ENCODE measurements at places on chromosomes 2 and 18.
A peak's percentile ranks its signal among the peaks of the same experiment; 100 is the strongest.

- DNase-seq, result no peak
Measured at GRCh38 chr2:118078734-118079133, 9.5 kb upstream of the INSIG2 start.

- DNase-seq, result no peak
Measured at GRCh38 chr2:121075006-121075551, 209.9 kb downstream of the TFCP2L1 start.

- no peak for DNase-seq
Measured at GRCh38 chr2:235804676-235805075, 310.8 kb downstream of the AGAP1 start.

DNA sequence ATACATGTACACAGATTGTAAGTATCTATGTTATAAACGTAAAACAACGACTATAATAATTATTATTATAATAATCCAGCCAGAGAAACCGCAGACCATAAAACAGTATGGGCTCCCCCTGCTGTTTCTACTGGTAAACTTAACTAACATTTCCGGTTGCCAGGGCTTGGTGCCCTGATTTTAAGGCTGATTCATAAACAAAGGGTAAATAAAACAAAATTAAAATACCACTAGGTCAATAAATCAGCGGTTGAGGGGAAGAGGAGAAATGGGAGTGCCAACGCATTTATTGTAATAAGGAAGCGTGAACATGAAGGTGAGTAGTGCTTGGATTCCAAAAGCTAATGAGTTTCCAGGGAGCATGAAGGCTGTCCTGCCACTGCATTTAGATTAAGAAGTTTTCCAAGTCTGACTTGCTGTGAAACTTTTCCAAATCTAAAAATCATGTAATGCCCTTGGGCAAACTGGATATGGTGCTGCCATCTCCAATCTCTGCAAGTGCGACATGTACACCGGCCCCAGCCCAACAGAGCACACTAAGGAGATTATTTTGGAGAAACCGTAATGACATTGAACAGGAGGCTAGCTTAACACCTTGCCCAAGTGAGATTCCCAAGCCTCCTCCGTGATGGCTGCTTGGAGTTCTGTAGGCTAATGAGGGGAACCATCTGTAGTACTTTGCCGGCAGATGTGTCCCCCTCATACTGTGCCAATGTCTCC is 50.7 kb upstream of the HNRNPA3 start:
- DNase-seq, result no peak

GRCh38 chr18:46546111-46546640 is 110.8 kb downstream of the LOXHD1 start:
- DNase-seq, result no peak

DNA sequence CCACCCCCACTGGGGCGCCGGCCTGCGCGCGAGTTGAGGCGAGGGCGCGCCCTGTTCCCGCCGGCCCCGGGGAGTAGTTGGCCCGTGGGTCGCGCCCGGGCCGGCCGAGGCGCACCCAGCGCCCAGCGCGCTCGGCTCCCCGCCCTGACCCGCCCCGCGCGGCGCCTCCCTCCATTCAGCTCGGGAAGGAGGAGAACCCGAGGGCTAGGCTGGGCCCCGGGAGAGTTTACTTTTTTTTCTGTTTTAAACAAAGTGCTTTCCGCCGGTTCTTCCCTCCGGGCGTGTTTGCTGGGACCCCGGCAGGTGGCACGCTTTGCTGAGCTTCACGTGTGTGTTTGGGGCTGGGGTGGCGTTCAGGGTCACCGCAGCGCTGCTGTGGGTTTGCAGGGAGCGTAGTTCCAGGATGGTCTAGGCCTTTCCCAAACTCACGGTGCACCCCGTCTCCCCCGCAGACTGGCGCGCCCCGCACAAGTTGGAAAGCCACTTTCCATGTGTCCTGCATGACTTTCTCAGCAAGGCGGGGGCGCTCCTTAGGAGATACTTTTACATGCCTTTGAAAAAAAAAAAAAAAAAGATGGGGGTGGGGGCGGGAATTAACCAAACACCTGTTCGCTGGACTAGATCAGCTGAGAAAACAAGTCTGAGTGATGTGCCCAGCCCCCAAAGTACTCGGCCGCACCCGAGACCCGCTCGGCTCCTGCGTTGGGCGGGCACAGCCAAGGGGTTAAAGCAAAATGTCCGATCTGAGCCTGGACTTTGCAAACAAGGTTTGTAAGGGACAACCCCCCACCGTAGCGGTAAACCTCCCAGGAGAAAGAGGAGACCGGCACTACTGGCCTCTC is 825 bp downstream of the ITGA6 start:
- peak; percentile 63 for DNase-seq

GRCh38 chr2:29576231-29576630 is 345.2 kb downstream of the ALK start:
- no peak for DNase-seq

DNA sequence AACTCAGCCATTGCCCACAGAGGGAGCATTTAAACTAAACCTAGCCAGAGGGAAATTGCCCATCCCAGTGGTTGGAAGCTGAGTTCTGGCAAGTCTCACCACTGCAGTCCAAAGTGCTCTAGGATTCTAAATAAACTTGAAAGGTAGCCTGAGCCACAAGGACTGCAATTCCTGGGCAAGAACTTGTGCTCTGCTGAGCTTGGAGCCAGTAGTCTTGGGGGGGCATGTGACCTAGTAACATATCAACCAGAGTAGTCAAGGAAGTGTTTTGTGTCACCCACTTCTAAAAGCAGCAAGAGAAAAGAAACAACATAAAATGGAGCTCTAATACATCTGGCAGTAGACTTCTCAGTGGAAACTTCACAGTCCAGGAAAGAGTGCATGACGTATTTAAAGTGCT is 167.0 kb downstream of the PTH2R start:
- no peak for DNase-seq

- DNase-seq, result no peak
Measured at GRCh38 chr2:105597806-105598803, 146.6 kb upstream of the NCK2 start.

GRCh38 chr2:42851186-42851585 is 58.8 kb upstream of the HAAO start:
- no peak for DNase-seq

DNA sequence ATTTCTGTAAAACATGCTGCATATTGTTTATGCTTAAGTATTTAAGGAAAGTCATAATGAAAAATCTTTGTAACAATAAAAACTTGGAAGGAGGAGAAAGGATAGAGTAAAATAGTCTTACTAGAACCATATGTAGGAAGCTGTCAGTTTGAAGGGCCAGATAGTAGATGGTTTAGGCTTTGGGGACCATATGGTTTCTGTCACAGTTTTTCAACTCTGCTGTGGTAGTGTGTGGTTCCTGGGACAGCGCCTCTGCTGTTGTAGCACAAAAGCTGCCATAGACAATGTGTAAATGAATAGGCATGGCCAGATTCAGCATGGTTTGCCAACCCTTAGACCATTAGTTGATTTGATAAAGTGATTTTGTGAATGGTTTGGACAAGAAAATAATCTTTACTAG is 75.5 kb downstream of the SLC39A10 start:
- DNase-seq, result no peak

DNA sequence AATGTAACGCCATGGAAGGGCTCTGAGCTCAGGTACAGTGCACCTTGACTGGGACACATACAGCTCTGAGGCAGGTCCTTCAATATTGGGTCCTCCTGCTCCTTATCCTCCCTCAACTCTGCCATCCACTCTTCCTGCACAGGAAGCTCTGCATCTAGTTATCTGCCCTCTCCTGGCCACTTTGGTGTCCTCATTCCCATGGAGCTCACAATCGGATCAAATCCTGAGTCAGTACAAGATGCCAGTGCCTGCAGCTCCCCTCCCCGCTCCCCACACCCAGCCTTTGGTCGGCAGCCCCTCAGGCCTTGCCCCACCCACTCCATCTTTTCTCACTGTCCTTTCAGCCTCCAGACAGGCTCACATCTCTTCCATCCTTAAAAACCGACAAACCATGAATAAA is 58.0 kb downstream of the LRRFIP1 start:
- no peak for DNase-seq

- DNase-seq, result no peak
Measured at GRCh38 chr2:182048621-182049020, 63.0 kb downstream of the PPP1R1C start.

GRCh38 chr18:59446012-59446411 is 86.9 kb upstream of the LMAN1 start:
- no peak for DNase-seq

DNA sequence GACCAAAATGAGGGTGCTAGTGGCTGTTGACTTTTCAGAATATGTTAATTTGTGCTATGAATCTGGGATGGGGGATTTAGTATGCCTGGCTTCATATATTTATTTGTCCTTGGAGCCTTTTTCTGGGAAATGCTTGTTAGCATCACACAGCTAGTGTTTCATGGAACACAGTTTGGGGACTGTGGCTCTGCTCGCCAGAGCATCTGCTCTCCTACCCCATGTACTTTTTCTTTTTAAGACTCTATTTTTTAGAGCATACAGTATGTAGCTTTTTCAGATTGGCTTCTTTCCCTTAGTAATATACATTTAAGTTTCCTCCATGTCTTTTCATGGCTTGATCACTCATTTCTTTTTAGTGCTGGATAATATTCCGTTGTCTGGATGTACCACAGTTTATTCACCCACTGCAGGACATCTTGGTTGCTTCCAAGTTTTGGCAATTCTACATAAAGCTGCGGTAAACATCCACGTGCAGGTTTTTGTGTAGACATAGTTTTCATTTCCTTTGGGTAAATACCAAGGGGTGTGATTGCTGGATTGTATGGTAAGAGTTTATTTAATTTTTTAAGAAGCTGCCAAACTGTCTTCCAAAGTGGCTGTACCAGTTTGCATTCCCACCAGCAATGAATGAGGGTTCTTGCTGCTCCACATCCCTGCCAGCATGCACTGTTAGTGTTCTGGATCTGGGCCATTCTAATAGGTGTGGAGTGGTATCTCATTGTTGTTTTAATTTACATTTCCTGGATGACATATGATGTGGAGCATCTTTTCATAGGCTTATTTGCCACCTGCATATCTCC is 44.1 kb downstream of the EFR3B start:
- no peak for DNase-seq

DNA sequence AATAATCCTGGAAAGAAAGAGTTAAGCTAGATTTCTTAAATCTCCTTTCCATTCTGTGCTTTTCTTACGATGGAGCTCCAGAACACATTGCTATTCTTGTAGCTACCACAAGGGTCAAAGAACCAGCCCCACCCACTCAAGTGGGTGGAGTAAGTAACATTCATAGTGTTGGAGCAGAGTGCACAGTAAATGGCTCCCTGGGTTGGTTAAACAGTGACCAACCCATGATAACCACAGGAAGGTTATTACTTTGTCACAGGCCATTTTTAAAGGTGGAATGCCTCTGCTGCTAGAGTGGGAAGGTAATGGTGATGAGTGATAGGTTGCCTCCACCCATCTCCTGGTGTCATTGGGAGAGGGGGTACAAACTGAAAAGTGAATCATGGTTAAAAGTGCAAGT is 13.9 kb downstream of the ARPC2 start:
- DNase-seq, result no peak

- no peak for DNase-seq
Measured at GRCh38 chr2:174635776-174636404, 38.3 kb upstream of the WIPF1 start.

- DNase-seq, result no peak
Measured at GRCh38 chr2:68727683-68728375, 6.8 kb upstream of the ARHGAP25 start.

DNA sequence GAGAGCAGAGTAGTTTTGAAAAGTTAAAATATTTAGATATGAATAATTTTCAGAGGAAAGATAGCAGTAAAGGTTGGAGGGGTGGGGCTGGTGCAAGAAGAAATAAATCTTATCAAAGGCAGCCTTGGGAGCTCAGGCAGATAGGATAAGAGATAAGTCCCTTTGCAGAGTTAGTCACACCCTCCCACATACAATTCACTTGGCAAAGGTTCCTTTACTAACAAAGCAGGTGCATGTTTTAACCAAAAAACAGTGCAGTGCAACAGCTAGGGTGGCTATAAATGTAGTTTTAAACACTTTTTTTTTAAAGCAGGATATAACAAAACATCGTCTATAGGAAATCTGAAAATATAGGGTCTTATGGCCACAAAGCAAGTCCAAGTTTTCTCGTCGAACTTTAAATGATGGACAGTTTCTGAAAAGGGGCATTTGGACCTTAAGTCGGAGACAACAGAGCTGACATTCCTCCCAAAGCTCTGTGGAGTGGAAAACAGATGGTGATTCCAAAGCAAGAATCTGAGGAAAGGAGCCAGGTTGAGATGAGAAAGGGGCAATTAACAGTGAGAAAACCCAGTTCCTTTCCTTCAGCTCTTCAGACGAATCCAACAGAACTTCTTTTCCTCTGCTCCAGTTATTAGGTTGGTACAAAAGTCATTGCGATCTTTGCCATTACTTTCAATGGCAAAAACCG is 53.0 kb downstream of the EPHA4 start:
- DNase-seq, result no peak

GRCh38 chr2:140786585-140786984 is 1344.2 kb downstream of the LRP1B start:
- DNase-seq, result no peak

DNA sequence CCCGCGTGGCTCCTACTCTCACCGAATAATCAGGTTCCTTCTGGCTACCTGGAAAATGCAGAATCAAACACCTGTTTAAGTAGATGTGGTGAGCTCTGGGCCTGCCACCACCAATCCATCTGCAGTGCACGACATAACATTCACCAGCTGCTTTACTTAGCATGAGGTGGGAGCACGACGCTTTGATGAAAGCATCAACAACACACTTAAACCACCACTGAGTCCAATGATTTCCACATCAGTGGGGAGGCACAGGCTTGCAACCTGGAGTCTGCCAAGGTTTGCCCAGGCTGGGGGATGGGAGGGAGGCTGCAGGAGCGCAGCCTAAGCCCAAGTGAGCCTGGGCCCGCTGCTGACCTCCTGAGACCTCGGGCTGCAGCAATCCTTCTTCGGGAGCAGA is 415.5 kb downstream of the MEIS1 start:
- DNase-seq, result no peak

Data from activated CD4-positive, alpha-beta T cell treated with anti-CD3 and anti-CD28 coated beads, Interleukin-2, amount 50 U/mL, for 4 hours (primary cell).